Bronchus fibroblast of lung (primary cell): ENCODE measurements at places on chromosomes 7 and 10. TPM values are rescaled to one million over a fixed set of nuclear protein-coding genes. Genes with fewer than 3 reads are reported as not detected.

TAS2R39 gene
- not detected in 2 replicates for total RNA-seq

GDF10 gene
- under 0.01 TPM in 1 of 2 replicates, not detected in the other for total RNA-seq

GPNMB gene
- 13.8 and 14.7 TPM in 2 replicates for total RNA-seq

LRRN3 gene
- total RNA-seq: 0.59 and 0.84 TPM in 2 replicates

DNAJC30 gene
- 5.2 and 6.2 TPM in 2 replicates for total RNA-seq

TMEM176A gene
- total RNA-seq: 0.15 and 0.50 TPM in 2 replicates

PILRB gene
- total RNA-seq: 9.1 and 10.4 TPM in 2 replicates

UTF1 gene
- total RNA-seq: not detected in 2 replicates

ACTL6B gene
- total RNA-seq: not detected in 2 replicates

COL28A1 gene
- 0.17 TPM in 1 of 2 replicates, not detected in the other for total RNA-seq

SPDYE11 gene
- not detected in 2 replicates for total RNA-seq

STK17A gene
- total RNA-seq: 25.9 and 31.1 TPM in 2 replicates

AMZ1 gene
- total RNA-seq: not detected in 2 replicates

FFAR4 gene
- not detected in 2 replicates for total RNA-seq

FZD8 gene
- total RNA-seq: 0.84 and 0.89 TPM in 2 replicates

CH25H gene
- total RNA-seq: 0.30 and 0.34 TPM in 2 replicates

PLPP4 gene
- total RNA-seq: not detected in 2 replicates

GPRIN2 gene
- total RNA-seq: not detected in 2 replicates

C10orf67 gene
- under 0.01 TPM in 1 of 2 replicates, not detected in the other for total RNA-seq

CYP3A7 gene
- total RNA-seq: 0.34 TPM in 1 of 2 replicates, not detected in the other

OSBPL3 gene
- total RNA-seq: 12.6 and 13.5 TPM in 2 replicates

GIGYF1 gene
- 9.2 and 11.8 TPM in 2 replicates for total RNA-seq

GPC2 gene
- total RNA-seq: 1.8 and 4.9 TPM in 2 replicates

TMEM178B gene
- under 0.01 TPM in 1 of 2 replicates, not detected in the other for total RNA-seq

CALCR gene
- total RNA-seq: not detected in 2 replicates

TEX36 gene
- total RNA-seq: not detected in 2 replicates

GNGT1 gene
- not detected in 2 replicates for total RNA-seq

THSD7A gene
- 0.15 and 0.17 TPM in 2 replicates for total RNA-seq

SGMS1 gene
- 42.2 and 43.6 TPM in 2 replicates for total RNA-seq

TMEM236 gene
- total RNA-seq: not detected in 2 replicates

COL17A1 gene
- under 0.01 and 0.15 TPM in 2 replicates for total RNA-seq

BMS1 gene
- total RNA-seq: 11.4 and 14.0 TPM in 2 replicates

LIPK gene
- not detected in 2 replicates for total RNA-seq

POU6F2 gene
- total RNA-seq: not detected in 2 replicates

NUTM2B gene
- 0.50 and 0.89 TPM in 2 replicates for total RNA-seq

TDRD1 gene
- total RNA-seq: not detected in 2 replicates

TAS2R41 gene
- total RNA-seq: not detected in 2 replicates

MBLAC1 gene
- 3.0 and 3.9 TPM in 2 replicates for total RNA-seq

SYPL1 gene
- total RNA-seq: 38.5 and 45.2 TPM in 2 replicates

OR6B1 gene
- total RNA-seq: not detected in 2 replicates

DPYSL4 gene
- total RNA-seq: 5.9 and 7.1 TPM in 2 replicates

GALNT17 gene
- total RNA-seq: under 0.01 TPM in 2 replicates

LIPN gene
- not detected in 2 replicates for total RNA-seq

ANKMY2 gene
- total RNA-seq: 15.2 and 16.3 TPM in 2 replicates

ZNF239 gene
- total RNA-seq: 4.9 and 6.5 TPM in 2 replicates

CDH23 gene
- under 0.01 TPM in 2 replicates for total RNA-seq

HOXA7 gene
- total RNA-seq: 3.9 and 4.2 TPM in 2 replicates

NPFFR1 gene
- total RNA-seq: not detected in 2 replicates

RELN gene
- 1.2 and 1.3 TPM in 2 replicates for total RNA-seq

CRYGN gene
- total RNA-seq: not detected in 2 replicates

AS3MT gene
- total RNA-seq: 4.8 and 6.7 TPM in 2 replicates

SFRP4 gene
- not detected in 2 replicates for total RNA-seq

MORN4 gene
- total RNA-seq: 6.2 and 9.4 TPM in 2 replicates

C10orf62 gene
- not detected in 2 replicates for total RNA-seq

PAX4 gene
- total RNA-seq: not detected in 2 replicates

NKX1-2 gene
- total RNA-seq: not detected in 2 replicates

ZNF25 gene
- total RNA-seq: 4.5 and 5.0 TPM in 2 replicates

LBX1 gene
- under 0.01 TPM in 1 of 2 replicates, not detected in the other for total RNA-seq
